ENCODE measurements at places on chromosomes 3 and 15. TPM values are rescaled to one million over a fixed set of nuclear protein-coding genes. Genes with fewer than 3 reads are reported as not detected.

The PLD1 gene
- 38.7 TPM for total RNA-seq

The GPR149 gene
- total RNA-seq: not detected

The SPINK8 gene
- not detected for total RNA-seq

The CHMP2B gene
- total RNA-seq: 19.6 TPM

The RTP3 gene
- not detected for total RNA-seq

The ROPN1 gene
- not detected for total RNA-seq

The FETUB gene
- not detected for total RNA-seq

The ACTC1 gene
- not detected for total RNA-seq

The PP2D1 gene
- total RNA-seq: not detected

The GMNC gene
- not detected for total RNA-seq

The SNRPA1 gene
- total RNA-seq: 8.0 TPM

The FRMD4B gene
- 0.14 TPM for total RNA-seq

The MEIS2 gene
- 53.5 TPM for total RNA-seq

All from smooth muscle cell of bladder (primary cell).